Natural killer cell (primary cell): ENCODE measurements at places on chromosomes 2 and 18. TPM values are rescaled to one million over a fixed set of nuclear protein-coding genes. Genes with fewer than 3 reads are reported as not detected.

The PDCD1 gene
- total RNA-seq, result not detected

The RESP18 gene
- total RNA-seq, result not detected

The SEMA4F gene
- 10.8 TPM for total RNA-seq

The PID1 gene
- total RNA-seq, result 0.56 TPM

The SCN9A gene
- 0.28 TPM for total RNA-seq

The TCF7L1 gene
- not detected for total RNA-seq

The SCYGR3 gene
- not detected for total RNA-seq

GRCh38 chr2:64263315-64263714, 119.1 kb upstream of the PELI1 start:
- peaks cover 6% of the 10 kb centered on the region for H3K4me1 ChIP-seq
- no peak for DNase-seq
- no peaks in the 10 kb centered on the region for H3K27me3 ChIP-seq
- no peak overlapping the region for H3K4me3 ChIP-seq
- no peak overlapping the region for H3K27ac ChIP-seq
- no peaks in the 10 kb centered on the region for H3K36me3 ChIP-seq

- no peaks in the 10 kb centered on the region for H3K27me3 ChIP-seq
- H3K27ac ChIP-seq, result no peak overlapping the region
- DNase-seq, result no peak
- no peaks in the 10 kb centered on the region for H3K4me1 ChIP-seq
- H3K36me3 ChIP-seq, result no peaks in the 10 kb centered on the region
- no peak overlapping the region for H3K4me3 ChIP-seq
Observed at GRCh38 chr2:19675003-19675629, 226.7 kb downstream of the TTC32 start.

DNA sequence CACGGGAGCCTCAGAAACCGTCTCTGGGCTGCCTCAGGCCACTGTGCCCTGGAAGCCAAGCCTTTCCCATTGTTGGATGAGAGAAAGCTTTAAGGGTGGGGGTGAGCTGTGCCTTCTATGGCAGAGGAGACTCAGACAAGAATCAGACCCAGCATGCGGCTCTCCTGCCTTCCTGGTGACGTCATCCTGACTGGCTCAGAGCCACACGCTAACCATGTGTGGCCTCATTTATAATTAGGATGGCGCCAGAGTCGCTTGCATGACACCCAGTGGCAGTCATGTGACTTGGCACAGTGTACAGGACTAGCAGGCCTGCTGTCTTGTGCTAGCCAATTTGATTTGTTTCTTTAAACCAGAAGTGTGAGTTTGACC, 99.1 kb downstream of the SH3BP4 start:
- H3K4me3 ChIP-seq, result no peak overlapping the region
- no peaks in the 10 kb centered on the region for H3K36me3 ChIP-seq
- no peak overlapping the region for H3K27ac ChIP-seq
- H3K27me3 ChIP-seq, result no peaks in the 10 kb centered on the region
- H3K4me1 ChIP-seq, result peaks cover 25% of the 10 kb centered on the region

GRCh38 chr2:133480707-133481429, 87.4 kb downstream of the NCKAP5 start:
- DNase-seq, result no peak
- no peak overlapping the region for H3K27ac ChIP-seq
- H3K27me3 ChIP-seq, result no peaks in the 10 kb centered on the region

GRCh38 chr2:210003359-210003758, 921 bp downstream of the RPE start:
- peaks cover 23% of the 10 kb centered on the region for H3K4me1 ChIP-seq
- H3K4me3 ChIP-seq, result peak overlapping the region; percentile 71
- H3K36me3 ChIP-seq, result peaks cover 14% of the 10 kb centered on the region
- H3K27ac ChIP-seq, result peak overlapping the region; percentile 55
- DNase-seq, result no peak

DNA sequence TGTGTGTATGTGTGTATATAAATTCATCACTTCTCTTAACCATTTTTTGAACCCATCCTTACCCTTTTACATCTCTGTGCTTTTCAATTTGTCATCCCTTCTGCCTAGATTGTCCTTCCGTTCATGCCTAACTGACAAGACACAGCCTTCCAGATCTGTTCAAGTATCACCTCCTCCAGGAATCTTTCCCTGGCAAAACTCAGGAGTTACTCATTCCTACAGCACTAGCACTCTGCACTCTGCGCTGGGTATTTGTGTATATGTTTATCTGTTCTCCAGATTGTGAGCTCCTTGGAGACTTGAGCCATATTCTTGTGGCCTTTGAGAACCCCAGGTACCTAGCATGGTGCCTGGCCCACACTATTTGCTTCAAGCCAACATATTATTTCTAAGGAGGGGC, 26.8 kb upstream of the ASXL2 start:
- no peak overlapping the region for H3K27ac ChIP-seq
- no peaks in the 10 kb centered on the region for H3K4me1 ChIP-seq

- peaks cover 5% of the 10 kb centered on the region for H3K4me1 ChIP-seq
- H3K4me3 ChIP-seq, result no peak overlapping the region
- no peak overlapping the region for H3K27ac ChIP-seq
- no peaks in the 10 kb centered on the region for H3K27me3 ChIP-seq
- no peaks in the 10 kb centered on the region for H3K36me3 ChIP-seq
Observed at GRCh38 chr2:129481306-129482219, 497.9 kb upstream of the RAB6C start.

DNA sequence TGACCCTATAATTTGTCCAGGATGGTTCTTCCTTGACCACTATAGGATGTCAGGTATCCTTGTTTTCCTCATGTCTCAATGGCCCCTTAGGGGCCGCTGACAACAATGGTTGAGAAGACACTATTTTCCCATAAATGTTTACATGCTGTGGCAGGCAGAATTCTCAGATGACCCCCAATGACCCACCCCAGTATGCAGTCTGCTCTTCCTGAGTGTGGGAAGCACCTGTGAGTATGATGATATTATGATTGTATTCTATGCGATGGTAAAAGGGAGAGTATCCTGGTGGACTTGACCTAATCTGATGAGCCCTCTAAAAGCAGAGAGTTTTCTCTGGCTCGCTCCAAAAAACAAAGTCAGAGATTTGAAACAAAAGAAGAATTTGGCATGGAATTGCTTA, 123.1 kb upstream of the DLX2 start:
- H3K27me3 ChIP-seq, result no peaks in the 10 kb centered on the region
- no peak overlapping the region for H3K27ac ChIP-seq

- DNase-seq, result no peak
- no peaks in the 10 kb centered on the region for H3K36me3 ChIP-seq
- H3K4me1 ChIP-seq, result peaks cover 4% of the 10 kb centered on the region
- H3K4me3 ChIP-seq, result no peak overlapping the region
Observed at GRCh38 chr2:65314801-65315441, 87.3 kb downstream of the ACTR2 start.

DNA sequence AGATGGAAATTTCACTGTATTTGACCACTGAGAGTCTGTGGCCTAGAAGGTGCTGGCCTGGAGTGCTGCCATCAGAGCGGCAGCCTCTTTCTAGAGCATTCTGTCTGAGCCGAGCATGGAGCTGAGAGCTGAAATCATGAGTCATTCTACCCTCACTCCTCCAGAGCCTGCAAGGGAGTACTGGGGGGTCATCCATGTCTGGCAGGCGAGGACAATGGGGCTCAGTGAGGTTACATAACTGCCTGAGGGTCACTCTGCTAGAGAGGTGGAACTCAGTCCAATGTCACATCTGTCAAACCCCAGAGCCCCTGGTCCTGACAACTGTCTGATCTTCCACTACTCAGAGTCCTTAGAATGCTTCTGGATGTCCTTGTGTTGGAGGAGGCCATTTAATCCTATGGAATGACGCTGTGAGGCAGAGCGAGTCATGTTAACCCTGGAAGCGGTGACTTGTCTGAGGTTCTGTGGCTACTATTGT, 65.3 kb downstream of the HAUS1 start:
- no peaks in the 10 kb centered on the region for H3K27me3 ChIP-seq
- H3K36me3 ChIP-seq, result no peaks in the 10 kb centered on the region
- no peak overlapping the region for H3K27ac ChIP-seq
- H3K4me3 ChIP-seq, result no peak overlapping the region

GRCh38 chr2:237222601-237223041, 136.9 kb downstream of the COPS8 start:
- no peak overlapping the region for H3K4me3 ChIP-seq
- H3K27me3 ChIP-seq, result no peaks in the 10 kb centered on the region
- H3K27ac ChIP-seq, result no peak overlapping the region
- H3K4me1 ChIP-seq, result no peaks in the 10 kb centered on the region
- no peak for DNase-seq

GRCh38 chr2:202084265-202084664, 11.2 kb downstream of the KIAA2012 start:
- H3K4me3 ChIP-seq, result no peak overlapping the region
- no peaks in the 10 kb centered on the region for H3K36me3 ChIP-seq
- no peak for DNase-seq
- H3K27me3 ChIP-seq, result no peaks in the 10 kb centered on the region
- H3K27ac ChIP-seq, result no peak overlapping the region

GRCh38 chr2:142082368-142082767, 48.4 kb downstream of the LRP1B start:
- DNase-seq, result no peak
- H3K4me3 ChIP-seq, result no peak overlapping the region
- no peaks in the 10 kb centered on the region for H3K4me1 ChIP-seq
- no peak overlapping the region for H3K27ac ChIP-seq
- no peaks in the 10 kb centered on the region for H3K36me3 ChIP-seq

DNA sequence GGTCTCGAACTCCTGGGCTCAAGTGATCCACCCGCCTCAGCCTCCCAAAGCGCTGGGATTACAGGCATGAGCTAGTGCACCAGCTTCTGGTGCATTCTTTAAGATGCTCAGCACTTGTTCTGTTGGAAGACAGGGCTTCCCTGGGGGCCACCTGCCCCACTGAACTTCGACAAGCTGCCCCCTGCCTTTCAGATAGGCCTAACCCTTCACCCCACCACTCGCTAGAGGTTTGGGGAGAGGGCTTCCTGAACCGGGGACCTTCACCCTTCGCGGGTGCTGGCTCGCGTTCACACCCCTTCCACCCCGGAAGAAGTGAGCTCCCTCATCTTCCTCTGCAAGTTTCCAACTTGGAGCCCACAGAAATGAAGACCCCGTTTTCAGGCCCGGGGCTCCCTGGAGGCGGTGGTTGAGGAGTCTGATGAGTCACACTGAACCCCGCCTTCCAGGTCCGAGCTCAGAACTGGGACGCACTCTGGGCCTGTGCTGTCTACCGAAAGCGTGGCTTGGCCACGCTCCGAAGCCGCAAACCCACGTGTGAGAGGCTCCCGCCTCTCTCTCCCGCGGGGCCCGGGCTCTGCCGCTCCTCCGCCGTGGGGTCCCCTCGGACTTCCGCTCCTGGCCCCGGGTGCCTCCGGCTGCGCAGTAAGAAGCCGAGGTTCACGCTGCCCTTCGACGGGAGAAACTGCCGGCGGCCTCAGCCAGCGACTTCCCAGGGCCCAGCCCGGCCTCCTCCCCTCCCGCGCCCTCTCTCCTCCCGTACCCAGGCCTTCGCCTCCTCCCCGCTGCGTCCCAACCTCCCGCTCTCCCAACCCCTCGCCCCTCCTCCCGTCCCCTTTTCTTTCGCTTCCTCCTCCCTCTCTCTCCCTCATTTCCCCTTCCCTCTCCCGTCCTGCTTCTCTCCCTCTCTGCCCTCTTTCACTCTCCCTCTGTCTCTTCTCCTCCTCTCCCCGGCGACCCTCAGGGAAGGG, 47.5 kb upstream of the SP3 start:
- peak overlapping the region; percentile 53 for H3K4me3 ChIP-seq
- peak overlapping the region; percentile 48 for H3K27ac ChIP-seq
- H3K27me3 ChIP-seq, result no peaks in the 10 kb centered on the region
- peak; percentile 63 for DNase-seq
- H3K36me3 ChIP-seq, result no peaks in the 10 kb centered on the region
- peaks cover 16% of the 10 kb centered on the region for H3K4me1 ChIP-seq

- no peak overlapping the region for H3K27ac ChIP-seq
- H3K27me3 ChIP-seq, result no peaks in the 10 kb centered on the region
- H3K4me1 ChIP-seq, result peaks cover 4% of the 10 kb centered on the region
- no peak overlapping the region for H3K4me3 ChIP-seq
- DNase-seq, result no peak
- no peaks in the 10 kb centered on the region for H3K36me3 ChIP-seq
Observed at GRCh38 chr2:203683932-203684556, 22.4 kb upstream of the CD28 start.

GRCh38 chr2:189374481-189374880, 66.8 kb upstream of the WDR75 start:
- H3K27me3 ChIP-seq, result no peaks in the 10 kb centered on the region
- DNase-seq, result no peak
- no peaks in the 10 kb centered on the region for H3K4me1 ChIP-seq
- H3K4me3 ChIP-seq, result no peak overlapping the region
- H3K36me3 ChIP-seq, result no peaks in the 10 kb centered on the region
- H3K27ac ChIP-seq, result no peak overlapping the region

DNA sequence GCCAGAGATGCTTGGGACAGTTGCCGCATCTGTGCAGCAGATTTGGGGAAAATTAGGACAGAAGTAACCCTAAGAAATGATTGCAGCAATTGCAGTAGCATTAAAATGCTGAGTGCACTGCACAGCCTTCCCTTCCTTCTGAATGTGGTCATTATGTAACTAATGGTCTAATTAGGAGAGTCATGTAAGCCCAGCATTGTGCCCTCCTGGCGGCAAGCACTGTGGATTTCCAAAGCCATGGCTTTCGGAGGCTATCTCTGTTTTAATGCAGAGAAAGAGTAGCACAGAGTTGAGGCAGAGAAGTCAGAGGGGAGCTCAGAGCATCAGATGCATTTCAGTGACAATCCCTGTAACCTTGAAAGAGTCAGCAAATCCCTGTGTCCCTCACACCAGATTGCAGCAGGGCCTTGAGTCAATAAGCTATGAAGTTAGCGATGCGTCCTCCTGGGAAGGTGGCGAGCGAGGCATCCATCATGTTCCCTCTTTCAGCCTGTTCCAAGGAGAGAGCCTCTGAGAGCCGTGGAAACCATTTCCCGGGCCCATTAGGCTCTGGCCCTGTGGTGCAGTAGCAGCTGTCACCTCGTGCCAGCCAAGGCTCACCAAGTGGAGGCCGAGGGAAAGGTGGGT, 307.2 kb downstream of the FBXO15 start:
- H3K4me1 ChIP-seq, result no peaks in the 10 kb centered on the region
- no peak overlapping the region for H3K4me3 ChIP-seq
- H3K27ac ChIP-seq, result no peak overlapping the region
- no peaks in the 10 kb centered on the region for H3K36me3 ChIP-seq
- DNase-seq, result no peak
